Thyroid gland (tissue), 4 donors: ENCODE measurements at places on chromosomes 3 and 15. TPM values are rescaled to one million over a fixed set of nuclear protein-coding genes. Genes with fewer than 3 reads are reported as not detected.

GRCh38 chr3:137471558-137472204 lies 292.4 kb upstream of the SOX14 start:
- DNase-seq, result no peak
- H3K4me3 ChIP-seq, result no peak overlapping the region
- H3K27ac ChIP-seq, result no peak overlapping the region
- H3K27me3 ChIP-seq, result no peaks in the 10 kb centered on the region
- H3K4me1 ChIP-seq, result no peaks in the 10 kb centered on the region
- no peaks in the 10 kb centered on the region for H3K36me3 ChIP-seq

- no peaks in the 10 kb centered on the region for H3K36me3 ChIP-seq
- DNase-seq, result no peak
- H3K4me3 ChIP-seq, result no peak overlapping the region
- H3K27me3 ChIP-seq, result no peaks in the 10 kb centered on the region
- no peaks in the 10 kb centered on the region for H3K4me1 ChIP-seq
Measured at GRCh38 chr3:143306407-143306806, 186.8 kb downstream of the CHST2 start.

The GLCE gene
- 11.1 TPM for total RNA-seq

DNA sequence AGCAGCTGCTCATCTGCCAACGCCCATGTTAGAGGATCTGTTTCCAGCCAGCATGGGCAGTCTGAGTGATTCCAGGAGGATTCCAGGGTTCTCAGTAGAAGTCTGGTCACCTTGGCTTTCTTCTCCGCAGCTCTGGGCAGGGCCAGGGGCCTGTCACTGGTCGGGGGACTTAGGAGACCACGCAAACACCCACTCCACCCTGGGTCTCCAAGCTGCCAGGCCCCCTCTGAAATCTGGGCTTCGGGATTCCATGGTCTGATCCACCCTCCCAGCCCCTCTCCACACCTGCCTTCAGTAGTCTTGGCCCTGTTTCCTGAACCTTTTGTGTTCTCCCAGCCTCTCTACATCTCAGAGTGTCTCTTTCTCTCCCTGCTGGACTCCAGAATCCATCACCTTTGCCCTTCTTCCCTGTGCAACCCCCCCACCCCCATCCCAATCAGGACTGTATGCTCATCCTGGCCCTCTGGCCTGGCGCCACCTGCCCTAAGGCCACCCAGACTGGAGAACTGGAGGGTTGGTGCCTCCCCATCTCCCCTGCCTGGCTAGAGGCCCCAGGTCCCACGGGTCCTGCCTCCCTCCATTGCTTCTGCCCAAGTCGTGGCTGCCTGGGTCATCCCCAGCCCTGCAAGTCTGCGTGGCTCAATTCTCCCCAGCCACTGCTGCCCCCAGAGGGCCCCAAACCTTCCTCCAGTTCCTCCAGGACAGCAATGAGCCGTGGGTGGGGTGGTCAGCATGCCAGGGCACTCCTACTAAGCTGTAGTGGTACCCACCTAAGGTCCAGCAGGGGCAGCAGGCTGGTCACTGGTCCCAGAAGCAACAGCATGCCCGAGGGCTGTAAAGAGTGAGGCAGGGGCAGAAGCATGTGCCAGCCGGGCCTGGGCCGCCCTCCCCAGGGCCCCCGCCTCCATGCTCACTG lies 102.8 kb downstream of the TBC1D2B start:
- no peak overlapping the region for H3K4me3 ChIP-seq
- H3K36me3 ChIP-seq, result no peaks in the 10 kb centered on the region
- no peaks in the 10 kb centered on the region for H3K4me1 ChIP-seq

DNA sequence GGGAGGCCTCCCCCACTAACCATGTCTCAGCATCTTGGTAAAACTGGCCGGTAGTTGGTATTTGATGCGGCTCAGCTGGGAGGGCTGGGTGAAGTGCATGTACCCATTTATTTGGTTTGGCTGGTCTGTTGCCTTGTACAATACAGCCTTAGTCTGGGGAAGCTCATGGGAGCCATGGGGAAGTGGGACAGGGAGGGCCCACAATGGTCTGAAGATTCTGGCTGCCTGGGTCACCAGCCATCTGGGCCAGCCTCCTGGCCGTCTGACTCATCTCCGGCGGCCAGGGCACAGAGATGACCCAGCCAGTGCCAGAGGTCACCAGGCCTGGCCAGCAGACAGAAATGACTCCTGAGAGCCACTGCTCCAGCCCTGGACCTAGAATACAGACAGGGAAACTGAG lies 51.6 kb upstream of the SMAD6 start:
- H3K27me3 ChIP-seq, result peaks cover 4% of the 10 kb centered on the region
- H3K36me3 ChIP-seq, result no peaks in the 10 kb centered on the region
- H3K4me3 ChIP-seq, result no peak overlapping the region
- H3K4me1 ChIP-seq, result no peaks in the 10 kb centered on the region

- no peak overlapping the region for H3K4me3 ChIP-seq
- no peak for DNase-seq
- no peak overlapping the region for H3K27ac ChIP-seq
- no peaks in the 10 kb centered on the region for H3K4me1 ChIP-seq
Measured at GRCh38 chr15:83462953-83463433, 15.9 kb downstream of the SH3GL3 start.

GRCh38 chr3:45596290-45596791 lies 1.8 kb downstream of the LIMD1 start:
- peak overlapping the region; percentile 79 for H3K4me3 ChIP-seq
- H3K4me1 ChIP-seq, result peaks cover 64% of the 10 kb centered on the region
- peak overlapping the region; percentile 85 for H3K27ac ChIP-seq
- H3K36me3 ChIP-seq, result no peaks in the 10 kb centered on the region
- DNase-seq, result peak; percentile 47
